ENCODE measurements at places on chromosomes 2 and 18.

- DNase-seq = no peak
These were observed 398.2 kb downstream of the ADCYAP1 start for GRCh38 chr18:1302861-1303260.

- no peak for DNase-seq
These were observed 115.5 kb upstream of the RAB27B start for GRCh38 chr18:54712758-54713157.

GRCh38 chr2:143205106-143205764 is 76.0 kb downstream of the ARHGAP15 start:
- no peak for DNase-seq

DNA sequence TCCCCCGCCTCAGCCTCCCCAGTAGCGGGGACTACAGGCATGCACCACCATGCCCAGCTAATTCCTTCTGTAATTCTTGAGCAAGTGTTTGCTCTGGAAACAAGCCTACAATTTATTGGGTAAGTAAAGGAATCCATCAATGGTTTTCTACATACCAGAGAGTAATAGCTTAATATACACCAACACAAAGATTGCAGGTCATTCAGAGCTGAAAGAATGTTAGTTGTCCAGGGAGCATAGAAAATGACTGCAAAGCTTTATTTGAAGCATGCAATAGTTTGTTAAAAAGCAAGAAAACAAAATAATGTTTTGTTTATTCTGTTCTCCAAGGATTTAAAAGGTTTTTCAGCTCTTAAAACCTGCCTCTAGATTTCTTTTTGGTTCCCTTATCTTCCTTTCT is 5.6 kb downstream of the IDH1 start:
- no peak for DNase-seq

- DNase-seq = no peak
These were observed 20.0 kb upstream of the ITGAV start for GRCh38 chr2:186569897-186570296.

- no peak for DNase-seq
These were observed 19.8 kb downstream of the SPIRE1 start for GRCh38 chr18:12637901-12638643.

DNA sequence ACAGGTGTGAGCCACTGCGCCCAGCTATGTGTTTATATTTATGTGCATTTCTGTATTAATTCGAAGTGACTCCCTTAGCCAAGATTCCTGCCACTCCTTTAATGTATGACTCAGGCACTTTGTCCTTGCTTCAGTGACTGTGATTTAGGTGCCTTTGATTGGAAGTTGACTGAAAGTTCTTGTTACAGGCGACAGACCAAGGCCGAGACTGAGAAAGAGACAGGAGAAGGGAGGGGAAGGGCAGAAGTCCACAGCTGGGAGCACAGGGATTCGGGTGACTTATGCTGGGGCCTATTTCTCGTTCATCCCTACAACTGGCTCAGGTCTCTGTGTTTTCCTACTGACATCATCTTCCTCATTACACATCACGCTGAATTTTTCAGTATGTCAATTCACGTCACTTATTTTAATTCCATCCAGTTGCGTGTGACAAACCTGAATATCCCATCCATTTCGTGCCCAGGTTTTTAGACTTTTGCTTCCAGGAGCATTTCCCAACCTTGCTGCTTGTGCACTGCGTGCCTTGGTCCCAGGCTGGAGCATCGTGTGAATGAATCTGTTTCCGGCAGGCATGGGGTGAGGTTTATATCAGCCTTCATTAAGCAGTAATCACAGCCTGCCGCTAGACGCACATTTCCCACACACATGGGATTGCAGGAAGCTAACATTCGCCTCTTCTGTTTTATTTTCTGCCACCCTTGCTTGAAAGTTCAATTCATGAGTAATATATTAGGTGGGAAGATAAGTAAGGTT is 42.4 kb downstream of the TMEM18 start:
- DNase-seq = no peak

DNA sequence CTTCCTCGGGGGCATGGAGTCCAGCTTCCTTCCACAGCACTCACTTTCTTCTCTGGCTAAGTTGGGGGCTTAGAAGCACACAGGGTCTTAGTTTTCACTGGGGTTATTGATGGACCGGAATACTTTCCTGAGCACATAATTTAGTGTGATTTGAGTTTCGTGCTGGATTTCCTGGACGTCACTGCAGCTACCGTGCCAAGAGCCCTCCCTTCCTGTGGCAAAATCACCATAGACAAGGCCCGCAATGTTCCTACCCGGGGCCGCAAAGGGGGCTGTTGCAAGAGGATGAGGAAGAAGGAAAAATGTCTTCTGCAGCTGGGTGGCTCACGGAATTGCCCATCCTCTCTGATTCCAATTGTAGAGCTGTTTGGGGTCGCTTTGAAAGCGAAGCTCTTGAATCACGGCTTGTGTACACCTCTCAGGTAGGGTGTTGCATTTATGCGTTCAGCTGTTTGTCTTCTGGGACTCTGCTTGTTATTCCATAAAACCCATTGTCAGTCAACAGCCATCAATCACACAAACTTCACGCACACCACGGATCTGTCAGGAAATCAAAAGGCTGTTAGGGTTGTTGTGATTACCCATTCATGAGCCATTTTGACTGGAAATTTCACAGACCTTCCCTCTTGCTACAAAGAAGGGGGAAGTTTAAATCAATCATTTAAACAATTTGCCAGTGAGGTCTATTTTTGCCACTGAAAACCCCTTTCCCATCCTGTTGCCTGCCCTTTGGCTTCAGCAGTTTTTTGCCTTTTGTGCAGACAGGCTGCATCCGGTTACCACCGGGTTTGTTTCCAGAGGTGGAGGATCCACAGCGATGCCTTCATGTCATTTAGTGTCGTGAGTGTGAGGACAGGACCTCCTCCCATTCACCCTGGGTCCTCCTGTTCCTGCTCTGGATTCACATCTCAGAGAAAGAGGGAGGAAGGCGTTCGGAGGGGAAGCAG is 36.0 kb downstream of the SMIM21 start:
- DNase-seq = no peak

DNA sequence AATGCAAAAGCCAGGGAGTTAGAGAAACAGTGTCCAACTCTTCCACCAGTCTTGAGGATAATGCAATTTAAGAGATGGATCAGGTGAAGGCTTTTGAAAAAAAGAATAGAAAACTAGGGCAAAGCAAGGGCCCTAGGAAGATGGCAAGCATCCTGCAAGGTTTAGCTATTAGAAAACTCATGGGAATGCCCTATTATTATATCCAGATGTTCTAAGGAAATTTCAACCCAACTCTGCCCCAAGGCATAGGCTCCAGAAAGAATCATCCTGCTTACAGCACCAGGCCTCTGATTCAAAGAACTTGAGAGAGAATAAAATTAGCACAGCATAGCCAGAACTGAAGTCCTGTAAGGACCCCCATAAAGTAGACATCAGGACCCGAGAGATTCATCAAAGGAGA is 68.1 kb downstream of the EN1 start:
- DNase-seq = no peak

GRCh38 chr2:88006912-88007439 is 9.4 kb downstream of the RNU2-63P start:
- DNase-seq = no peak

DNA sequence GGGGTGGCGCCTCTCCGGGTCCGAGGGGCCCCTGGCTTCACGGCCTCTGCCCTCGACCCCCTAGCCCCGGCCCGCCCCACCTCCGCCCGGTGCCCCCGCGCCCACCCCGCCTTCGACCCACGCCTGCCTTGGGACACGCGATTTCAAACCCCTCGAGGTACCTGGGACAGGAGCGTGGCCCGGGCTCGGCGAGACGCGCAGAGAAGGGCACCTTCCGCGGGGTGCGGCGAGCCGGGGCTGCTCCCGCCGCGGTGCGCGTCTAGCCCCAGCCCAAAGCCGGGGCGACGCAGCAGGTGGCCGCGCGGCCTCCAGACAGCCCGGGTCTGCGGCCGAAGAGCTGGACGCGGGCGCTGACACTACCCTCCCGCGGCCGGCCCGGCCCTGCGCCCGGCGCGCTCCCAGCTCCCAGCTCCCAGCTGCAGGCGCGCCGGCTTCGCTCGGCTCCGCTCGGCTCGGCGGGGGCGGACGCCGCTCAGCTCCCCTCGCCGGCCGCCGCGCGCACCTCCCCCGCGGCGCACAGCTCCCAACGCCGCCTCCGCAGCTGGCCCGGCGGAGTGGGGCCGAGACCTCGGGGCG is at the start of gene CRACDL:
CRACDL (minus strand) TSS at position 449 of the 576 bp plus-strand sequence. CDS start 89,425 bp downstream, outside the sequence.
- no peak for DNase-seq

GRCh38 chr2:182133195-182133891 is 147.7 kb downstream of the PPP1R1C start:
- DNase-seq = no peak

GRCh38 chr2:54348646-54349045 is 92.6 kb upstream of the TSPYL6 start:
- no peak for DNase-seq
